CD8-positive, alpha-beta memory T cell (primary cell): ENCODE measurements at places on chromosomes 1 and 21. TPM values are rescaled to one million over a fixed set of nuclear protein-coding genes. Genes with fewer than 3 reads are reported as not detected.

Gene RHD
- 0.46 TPM for polyA plus RNA-seq

Gene REN
- not detected for polyA plus RNA-seq

Gene INKA2
- polyA plus RNA-seq = not detected

Gene OR10X1
- polyA plus RNA-seq = not detected

Gene ASPM
- 0.15 TPM for polyA plus RNA-seq

Gene FMO3
- polyA plus RNA-seq = not detected

Gene SPRR2E
- polyA plus RNA-seq = not detected

Gene FMO4
- polyA plus RNA-seq = 2.6 TPM

Gene NCAM2
- not detected for polyA plus RNA-seq

Gene OR2L13
- not detected for polyA plus RNA-seq

Gene SELENOF
- 356 TPM for polyA plus RNA-seq

Gene AQP10
- not detected for polyA plus RNA-seq

Gene FAAH
- polyA plus RNA-seq = 1.3 TPM

Gene ALX3
- not detected for polyA plus RNA-seq

Gene NR5A2
- not detected for polyA plus RNA-seq

Gene SLC35F3
- polyA plus RNA-seq = 0.21 TPM

Gene ERICH3
- not detected for polyA plus RNA-seq

Gene TFF2
- polyA plus RNA-seq = not detected

Gene NIBAN1
- 40.0 TPM for polyA plus RNA-seq

Gene OSCP1
- polyA plus RNA-seq = not detected

Gene MTX1
- 43.7 TPM for polyA plus RNA-seq

Gene SLC9C2
- not detected for polyA plus RNA-seq
